ENCODE measurements at places on chromosomes 7 and 10. TPM values are rescaled to one million over a fixed set of nuclear protein-coding genes. Genes with fewer than 3 reads are reported as not detected.

GRCh38 chr10:110190170-110190569, 17.2 kb upstream of the MXI1 start:
- DNase-seq: no peak
- H3K4me1 ChIP-seq: no peaks in the 10 kb centered on the region
- H3K4me3 ChIP-seq: no peak overlapping the region
- H3K36me3 ChIP-seq: no peaks in the 10 kb centered on the region
- H3K27ac ChIP-seq: no peak overlapping the region

DNA sequence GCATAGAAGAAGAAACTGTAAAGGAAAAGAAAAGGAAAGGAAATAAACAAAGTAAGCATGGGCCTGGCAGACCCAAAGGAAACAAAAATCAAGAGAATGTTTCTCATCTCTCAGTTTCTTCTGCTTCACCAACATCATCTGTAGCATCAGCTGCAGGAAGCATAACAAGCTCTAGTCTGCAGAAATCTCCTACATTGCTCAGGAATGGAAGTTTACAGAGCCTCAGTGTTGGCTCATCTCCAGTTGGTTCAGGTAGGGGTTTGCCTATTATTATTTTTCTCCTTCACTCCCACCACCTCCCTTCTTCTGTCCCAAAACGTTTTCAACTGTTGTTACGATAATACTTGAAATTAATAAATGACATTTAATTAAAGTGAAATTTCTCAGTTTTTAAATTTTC, 139.6 kb downstream of the MLLT10 start:
- no peaks in the 10 kb centered on the region for H3K27me3 ChIP-seq
- peak overlapping the region; percentile 72 for H3K27ac ChIP-seq
- H3K36me3 ChIP-seq: no peaks in the 10 kb centered on the region
- H3K4me3 ChIP-seq: no peak overlapping the region
- H3K4me1 ChIP-seq: no peaks in the 10 kb centered on the region
- no peak for DNase-seq

DNA sequence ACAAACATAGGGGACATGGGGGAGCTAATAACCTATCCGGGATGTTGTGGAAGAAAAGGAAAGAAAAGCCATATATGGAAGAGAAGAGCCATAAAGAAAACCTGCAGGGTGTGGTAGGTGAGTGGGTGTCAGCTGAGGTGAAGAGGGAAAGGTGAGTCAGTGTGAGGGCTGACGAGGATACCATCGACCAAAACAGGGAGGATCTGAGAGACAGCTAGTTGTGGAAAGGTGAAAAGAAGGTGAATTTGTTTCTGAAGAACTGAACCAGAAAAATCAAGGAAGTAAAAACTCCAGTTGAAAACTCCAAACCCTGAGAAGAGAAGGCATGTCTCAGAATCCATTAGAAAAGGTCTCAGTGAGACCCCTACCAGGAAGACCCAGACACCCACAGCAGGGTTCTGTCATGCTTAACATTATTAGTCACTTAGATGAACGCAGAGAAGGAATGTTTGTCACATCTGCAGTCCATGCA, 4.1 kb downstream of the BLNK start:
- DNase-seq: no peak
- H3K4me1 ChIP-seq: 0 out of 2 replicates have a peak, but pooled peaks cover 4% of the 10 kb centered on the region
- H3K27ac ChIP-seq: no peak overlapping the region
- H3K36me3 ChIP-seq: no peaks in the 10 kb centered on the region
- H3K27me3 ChIP-seq: no peaks in the 10 kb centered on the region

DNA sequence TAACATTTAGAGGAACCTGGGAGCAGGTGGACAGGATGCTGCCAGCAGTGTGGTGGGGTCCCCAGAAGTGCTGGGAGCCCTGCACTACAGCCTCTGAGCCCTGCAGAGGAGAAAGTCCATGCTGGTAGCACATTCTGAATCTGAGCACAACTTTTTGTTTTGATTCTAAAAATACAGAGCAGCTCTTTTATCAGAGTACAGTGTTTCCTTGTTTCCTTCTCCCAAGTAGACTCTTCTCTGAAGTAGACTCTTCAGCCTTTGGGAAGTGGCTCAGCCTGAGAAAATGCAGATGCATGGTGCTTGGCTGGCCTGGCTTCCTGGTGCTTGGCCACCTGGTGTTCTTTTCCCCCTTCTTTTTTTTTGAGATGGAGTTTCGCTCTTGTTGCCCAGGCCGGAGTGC, 9.1 kb downstream of the ADCY1 start:
- H3K27ac ChIP-seq: no peak overlapping the region
- no peak for DNase-seq

DNA sequence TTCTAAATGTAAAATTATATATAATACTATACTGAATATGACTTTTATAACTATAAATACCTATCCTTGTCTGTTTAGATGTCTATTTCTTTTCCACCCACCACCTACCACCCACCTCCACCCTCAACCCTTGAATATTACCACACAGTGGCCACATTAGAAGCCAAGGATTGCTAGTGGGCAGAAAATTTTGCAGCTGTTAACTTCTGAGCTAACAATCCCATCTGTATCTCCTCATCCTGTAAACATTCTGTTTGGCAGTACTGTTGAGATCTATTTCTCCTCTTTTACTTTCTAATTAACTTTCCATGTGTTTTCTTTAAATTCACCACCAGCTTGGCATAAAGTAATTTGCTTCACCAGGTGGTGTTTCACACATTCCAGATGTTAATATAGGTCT, 281.1 kb upstream of the BMPER start:
- no peak overlapping the region for H3K27ac ChIP-seq
- DNase-seq: no peak
- no peaks in the 10 kb centered on the region for H3K36me3 ChIP-seq
- peaks cover 14% of the 10 kb centered on the region for H3K4me1 ChIP-seq

The MYL10 gene
- not detected for total RNA-seq

- H3K4me3 ChIP-seq: no peak overlapping the region
- H3K36me3 ChIP-seq: no peaks in the 10 kb centered on the region
- H3K4me1 ChIP-seq: no peaks in the 10 kb centered on the region
- H3K27ac ChIP-seq: no peak overlapping the region
- no peak for DNase-seq
- H3K27me3 ChIP-seq: no peaks in the 10 kb centered on the region
These were observed 158.8 kb downstream of the DIP2C start for GRCh38 chr10:530717-531116.

- 0 out of 2 replicates have a peak, but pooled peaks cover 3% of the 10 kb centered on the region for H3K4me1 ChIP-seq
- no peak for DNase-seq
- H3K36me3 ChIP-seq: peaks cover 18% of the 10 kb centered on the region
These were observed 526.8 kb downstream of the PLXDC2 start for GRCh38 chr10:20343036-20343435.

GRCh38 chr10:79392506-79393176, 45.4 kb downstream of the PPIF start:
- H3K27me3 ChIP-seq: no peaks in the 10 kb centered on the region
- no peak for DNase-seq
- no peak overlapping the region for H3K27ac ChIP-seq

- no peaks in the 10 kb centered on the region for H3K36me3 ChIP-seq
- H3K4me1 ChIP-seq: no peaks in the 10 kb centered on the region
- no peak overlapping the region for H3K27ac ChIP-seq
- no peaks in the 10 kb centered on the region for H3K27me3 ChIP-seq
- no peak overlapping the region for H3K4me3 ChIP-seq
These were observed 9.1 kb downstream of the WIPF3 start for GRCh38 chr7:29815181-29816105.

The PTF1A gene
- total RNA-seq: not detected

DNA sequence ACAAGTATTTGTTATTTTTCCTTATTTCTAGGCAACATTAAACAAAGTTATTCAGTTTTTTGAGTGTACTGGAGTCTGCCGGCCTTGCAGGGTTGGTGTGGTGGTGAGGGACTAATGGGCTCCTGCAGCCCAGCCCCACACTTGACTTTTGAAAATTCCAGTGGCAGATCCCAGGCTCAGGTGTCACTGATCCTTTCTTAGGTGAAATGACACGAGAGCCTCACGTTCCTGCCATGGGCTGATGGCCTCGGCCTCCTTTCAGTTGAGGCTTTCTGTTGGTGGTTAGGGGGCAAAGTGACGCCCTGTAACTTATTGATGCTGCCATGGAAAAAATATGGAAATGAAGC, 117.9 kb downstream of the NKX6-2 start:
- H3K36me3 ChIP-seq: no peaks in the 10 kb centered on the region
- H3K27me3 ChIP-seq: no peaks in the 10 kb centered on the region
- H3K4me3 ChIP-seq: no peak overlapping the region
- no peak for DNase-seq
- H3K27ac ChIP-seq: no peak overlapping the region

DNA sequence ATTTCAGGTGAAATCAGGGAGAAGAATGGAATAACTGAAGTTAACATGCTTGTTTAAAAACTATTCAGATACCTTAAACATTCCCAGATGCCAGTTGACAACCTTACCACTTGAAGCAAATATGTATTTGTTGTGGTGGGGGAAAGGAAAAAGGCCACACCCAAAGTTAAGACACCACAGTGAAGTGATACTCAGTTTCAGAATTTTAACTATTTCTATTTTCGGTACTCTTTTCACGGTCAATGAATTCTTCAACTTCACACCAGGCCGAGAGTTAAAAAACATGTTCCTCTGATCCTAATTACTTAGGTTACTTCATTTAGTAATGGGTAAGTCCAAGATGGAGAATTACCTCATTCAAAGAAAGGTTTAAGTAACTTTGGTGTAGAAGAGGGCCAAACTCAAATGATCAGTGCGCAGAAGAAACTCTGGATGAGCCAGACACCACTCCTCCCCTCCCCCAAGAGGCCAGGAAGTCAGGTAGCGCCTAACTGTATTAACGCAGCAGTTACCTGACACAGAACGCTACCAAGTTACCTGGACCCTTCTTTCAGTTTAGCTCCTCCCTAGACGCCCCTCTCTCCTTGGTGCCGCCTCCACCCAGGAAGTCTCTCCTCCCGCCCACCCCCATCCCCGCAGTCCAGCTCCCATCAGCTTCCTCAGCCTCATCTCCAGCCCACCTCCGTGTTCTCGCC, 700 bp downstream of the MTPN start:
- H3K36me3 ChIP-seq: peaks cover 6% of the 10 kb centered on the region
- peak overlapping the region; percentile 82 for H3K27ac ChIP-seq
- peaks cover 12% of the 10 kb centered on the region for H3K4me1 ChIP-seq
- DNase-seq: peak; percentile 79

GRCh38 chr10:119505588-119506315, 36.8 kb downstream of the RGS10 start:
- no peaks in the 10 kb centered on the region for H3K27me3 ChIP-seq
- H3K4me3 ChIP-seq: no peak overlapping the region
- no peak for DNase-seq
- no peak overlapping the region for H3K27ac ChIP-seq
- no peaks in the 10 kb centered on the region for H3K4me1 ChIP-seq

The FUOM gene
- total RNA-seq: 33.9 TPM

The OGDH gene
- 76.9 TPM for total RNA-seq

- H3K4me1 ChIP-seq: no peaks in the 10 kb centered on the region
- no peak overlapping the region for H3K4me3 ChIP-seq
- H3K36me3 ChIP-seq: no peaks in the 10 kb centered on the region
These were observed 65.1 kb downstream of the CAMK1D start for GRCh38 chr10:12414278-12414989.

The ATRNL1 gene
- 24.0 TPM for total RNA-seq

DNA sequence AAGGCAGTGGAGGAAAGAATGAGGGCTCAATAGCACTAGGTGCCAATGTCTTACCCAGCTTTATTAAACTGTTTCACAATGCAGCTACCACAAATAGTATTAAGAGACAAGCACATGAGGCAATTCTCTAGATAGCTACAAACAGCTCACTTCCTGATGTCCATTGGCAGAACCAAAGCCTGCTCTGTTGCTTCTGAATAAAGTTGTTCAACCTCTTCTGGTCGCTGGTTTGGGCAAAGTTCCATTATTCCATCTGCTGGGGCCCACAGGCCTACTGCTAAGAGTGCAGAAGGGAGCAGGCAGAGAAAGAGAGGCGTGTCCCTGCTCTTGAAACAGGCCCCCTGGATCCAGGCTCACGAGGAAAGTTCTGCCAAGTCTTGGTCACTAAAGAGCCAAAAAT, 173.9 kb downstream of the ZNF438 start:
- no peaks in the 10 kb centered on the region for H3K36me3 ChIP-seq
- no peak overlapping the region for H3K27ac ChIP-seq
- H3K4me3 ChIP-seq: no peak overlapping the region
- DNase-seq: no peak

The UFSP1 gene
- 11.5 TPM for total RNA-seq

The MSS51 gene
- 5.1 TPM for total RNA-seq

The SLK gene
- 25.8 TPM for total RNA-seq

DNA sequence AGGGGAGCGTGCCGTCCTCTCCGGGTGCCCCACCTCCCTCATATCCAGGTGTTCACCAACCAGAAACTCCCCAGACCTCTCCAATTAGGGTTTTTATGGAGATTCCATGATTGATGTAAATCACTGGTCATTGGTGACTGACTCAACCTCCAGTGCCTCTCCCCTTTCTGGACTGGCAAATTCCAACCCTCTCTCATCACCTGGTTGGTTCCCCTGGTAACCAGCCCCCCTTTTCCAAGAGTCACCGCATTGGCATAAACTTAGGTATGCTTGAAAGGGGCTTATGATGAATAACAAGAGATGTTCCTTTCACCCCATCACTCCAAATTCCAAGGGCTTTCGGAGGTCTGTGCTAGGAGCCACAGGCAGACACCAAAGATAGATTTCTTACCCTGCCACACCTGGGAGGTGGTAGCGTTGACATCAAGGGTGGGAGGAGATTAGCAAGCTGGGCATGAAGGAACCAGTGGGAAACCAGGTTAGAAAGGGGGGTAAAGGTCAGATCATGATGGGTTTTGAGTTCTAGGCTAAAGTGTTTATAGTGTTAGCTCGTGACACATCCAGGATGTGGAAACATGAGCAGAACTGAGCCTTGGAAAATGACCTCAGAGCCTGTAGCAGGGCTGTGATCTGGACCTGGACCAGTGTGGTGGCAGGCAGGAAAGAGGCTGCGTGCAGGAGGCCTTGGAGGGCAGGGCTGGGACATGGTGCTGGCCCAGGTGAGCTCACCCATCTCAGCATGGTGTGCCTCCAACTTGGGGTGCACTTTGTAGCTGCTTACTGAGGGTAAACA, 45.1 kb downstream of the CAMK1D start:
- DNase-seq: no peak
- H3K36me3 ChIP-seq: no peaks in the 10 kb centered on the region
- H3K27me3 ChIP-seq: no peaks in the 10 kb centered on the region
- no peak overlapping the region for H3K4me3 ChIP-seq
- H3K4me1 ChIP-seq: no peaks in the 10 kb centered on the region

DNA sequence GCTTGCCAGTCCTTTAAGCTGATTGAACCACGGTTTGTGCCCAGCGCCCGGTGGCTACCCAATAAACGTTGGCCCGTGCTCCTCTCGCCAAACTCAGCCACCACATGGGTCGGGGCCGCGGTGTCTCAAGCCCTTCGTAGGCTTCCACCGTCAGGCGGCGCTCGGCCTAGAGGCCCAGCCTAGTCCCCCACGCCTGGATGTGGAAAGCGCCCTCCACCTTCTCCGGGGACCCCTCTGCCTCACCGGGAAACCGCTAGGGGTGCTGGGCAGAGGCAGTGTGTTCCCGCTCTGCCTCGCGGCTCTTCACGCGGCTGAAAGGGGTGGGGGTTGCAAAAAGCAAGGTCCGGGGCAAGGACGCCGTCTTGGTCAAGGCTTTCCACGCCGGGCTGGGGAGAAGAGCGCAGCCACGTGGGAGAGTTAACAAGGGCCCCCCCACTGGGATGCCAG, 29.8 kb downstream of the LEP start:
- H3K27me3 ChIP-seq: peaks cover 30% of the 10 kb centered on the region
- peak overlapping the region; percentile 50 for H3K4me3 ChIP-seq
- H3K4me1 ChIP-seq: peaks cover 53% of the 10 kb centered on the region
- H3K36me3 ChIP-seq: no peaks in the 10 kb centered on the region
- H3K27ac ChIP-seq: no peak overlapping the region

The PFKP gene
- total RNA-seq: 120 TPM

- DNase-seq: no peak
- no peaks in the 10 kb centered on the region for H3K4me1 ChIP-seq
- H3K4me3 ChIP-seq: no peak overlapping the region
- no peaks in the 10 kb centered on the region for H3K36me3 ChIP-seq
- no peak overlapping the region for H3K27ac ChIP-seq
These were observed 7.2 kb upstream of the AKR1B10 start for GRCh38 chr7:134520130-134520529.

Measured in GM23338 (cell line).